MCF 10A (cell line): ENCODE measurements at places on chromosomes 16 and 17. TPM values are rescaled to one million over a fixed set of nuclear protein-coding genes. Genes with fewer than 3 reads are reported as not detected.

Gene SLC5A10
- total RNA-seq: 0.15 and 0.16 TPM in 2 replicates

Gene SLFN11
- total RNA-seq: not detected in 2 replicates

Gene DOC2B
- not detected in 2 replicates for total RNA-seq

Gene GLG1
- 99.1 and 132 TPM in 2 replicates for total RNA-seq

Gene COTL1
- total RNA-seq: 151 and 269 TPM in 2 replicates

Gene PRAC1
- not detected in 2 replicates for total RNA-seq

Gene TMC5
- 0.10 and 0.16 TPM in 2 replicates for total RNA-seq

Gene CCL15
- total RNA-seq: not detected in 2 replicates

DNA sequence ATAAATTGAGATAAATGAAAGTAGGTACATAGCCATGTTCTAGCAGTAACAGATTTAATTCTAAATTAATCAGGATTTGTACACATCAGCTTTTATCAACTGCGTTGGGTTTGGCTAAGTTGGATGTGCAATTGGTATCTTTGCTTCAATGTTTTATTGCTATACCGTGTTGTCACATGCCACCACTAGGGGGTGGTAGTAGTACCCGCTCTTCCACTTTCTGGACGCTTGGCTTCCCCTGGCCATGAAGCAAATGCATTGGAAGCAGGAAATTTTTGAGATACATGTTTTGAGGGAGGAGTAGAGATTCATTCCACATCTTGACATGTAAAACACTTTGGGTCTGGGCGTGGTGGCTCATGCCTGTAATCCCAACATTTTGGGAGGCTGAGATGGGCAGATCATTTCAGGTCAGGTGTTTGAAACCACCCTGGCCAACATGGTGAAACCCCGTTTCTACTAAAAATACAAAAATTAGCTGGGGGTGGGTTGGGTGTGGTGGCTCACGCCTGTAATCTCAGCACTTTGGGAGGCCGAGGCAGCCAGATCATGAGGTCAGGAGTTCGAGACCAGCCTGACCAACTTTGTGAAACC is 58.6 kb downstream of the EMP2 start:
- H3K27ac ChIP-seq: no peak overlapping the region
- peak; percentile 79 for DNase-seq
- H3K27me3 ChIP-seq: no peaks in the 10 kb centered on the region

DNA sequence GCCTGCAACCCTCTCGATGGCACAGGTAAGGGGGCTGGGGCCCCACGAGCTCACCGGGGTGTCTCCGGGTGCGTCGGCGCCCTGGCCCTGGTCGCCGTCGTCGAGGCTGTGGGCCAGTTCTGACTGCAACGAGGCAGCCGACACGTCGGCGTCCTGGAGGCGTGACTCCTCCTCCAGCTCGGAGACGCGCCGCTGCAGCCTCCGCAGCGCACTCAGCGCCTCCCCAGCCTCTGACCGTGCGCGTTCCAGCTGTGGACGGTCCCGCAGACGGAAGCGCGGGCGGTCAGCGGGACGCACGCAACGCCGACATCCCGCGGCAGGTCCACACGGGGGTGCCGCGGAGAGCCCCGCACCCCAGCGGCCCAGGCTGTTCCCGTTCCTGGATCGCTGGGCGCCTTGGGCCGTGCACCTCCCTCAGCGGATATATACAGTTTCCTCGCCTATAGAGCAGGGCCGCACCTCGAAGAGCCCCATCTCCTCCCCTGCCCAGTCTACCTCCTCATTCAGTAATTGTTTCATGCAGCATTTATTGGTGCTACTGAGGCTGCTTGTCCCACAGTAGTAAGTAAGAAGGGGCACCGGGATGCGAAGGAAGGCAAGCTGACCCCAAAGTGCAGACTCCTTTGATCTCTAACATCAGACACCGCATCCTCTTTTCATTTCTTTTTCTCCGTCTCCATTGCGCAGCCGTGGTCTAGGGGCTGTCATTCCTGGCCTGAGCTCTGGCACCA is 5.8 kb downstream of the THOC6 start:
- DNase-seq: no peak
- H3K4me3 ChIP-seq: no peak overlapping the region
- peaks cover 26% of the 10 kb centered on the region for H3K27me3 ChIP-seq
- H3K4me1 ChIP-seq: no peaks in the 10 kb centered on the region
- peaks cover 26% of the 10 kb centered on the region for H3K36me3 ChIP-seq
- H3K27ac ChIP-seq: no peak overlapping the region

- H3K27me3 ChIP-seq: no peaks in the 10 kb centered on the region
- H3K4me1 ChIP-seq: peaks cover 10% of the 10 kb centered on the region
- peaks cover 10% of the 10 kb centered on the region for H3K36me3 ChIP-seq
- H3K27ac ChIP-seq: no peak overlapping the region
- peak; percentile 80 for DNase-seq
Observed at GRCh38 chr17:55717898-55718735, 4.5 kb downstream of the TMEM100 start.

- no peak for DNase-seq
- no peaks in the 10 kb centered on the region for H3K4me1 ChIP-seq
Observed at GRCh38 chr17:83180264-83180995, 101.0 kb downstream of the METRNL start.

DNA sequence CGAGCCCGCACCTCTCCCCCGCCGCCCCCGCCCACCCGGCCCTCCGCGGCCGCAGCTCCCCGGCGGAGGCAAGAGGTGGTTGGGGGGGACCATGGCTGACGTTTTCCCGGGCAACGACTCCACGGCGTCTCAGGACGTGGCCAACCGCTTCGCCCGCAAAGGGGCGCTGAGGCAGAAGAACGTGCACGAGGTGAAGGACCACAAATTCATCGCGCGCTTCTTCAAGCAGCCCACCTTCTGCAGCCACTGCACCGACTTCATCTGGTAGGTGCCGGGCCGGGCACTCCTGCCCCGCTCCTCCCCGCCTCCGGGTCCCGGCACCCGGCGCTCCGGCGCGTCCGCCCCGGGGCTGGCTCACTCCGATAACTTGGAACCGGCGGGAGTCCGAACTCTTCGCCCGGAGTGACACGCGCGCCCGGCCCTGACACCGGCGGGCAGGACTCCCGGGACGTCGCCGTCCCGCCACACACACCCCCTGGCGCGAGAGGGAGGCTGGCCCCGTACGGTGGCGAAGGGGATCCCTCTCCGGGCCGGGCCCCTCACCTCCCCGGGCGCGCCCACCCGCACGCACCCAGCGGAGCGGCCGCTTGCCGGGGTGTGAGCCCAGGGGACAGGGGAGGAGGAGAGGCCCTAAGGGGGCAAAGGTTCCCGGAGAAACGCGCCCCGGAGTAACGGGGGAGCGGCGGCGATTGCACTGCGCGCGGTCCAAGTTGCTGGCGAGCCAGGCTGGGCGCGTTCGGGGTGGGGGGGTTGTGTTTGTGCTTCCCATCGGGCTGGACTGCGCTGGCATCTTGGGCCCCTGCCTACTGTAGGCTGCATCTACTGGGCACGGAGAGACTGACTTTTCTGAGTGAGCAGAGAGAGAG is 581 bp downstream of the PRKCA start:
- H3K36me3 ChIP-seq: no peaks in the 10 kb centered on the region
- H3K27me3 ChIP-seq: no peaks in the 10 kb centered on the region
- DNase-seq: peak; percentile 64
- H3K27ac ChIP-seq: peak overlapping the region; percentile 97
- H3K4me1 ChIP-seq: peaks cover 35% of the 10 kb centered on the region

GRCh38 chr16:1413684-1414531 is 596 bp downstream of the UNKL start:
- H3K4me1 ChIP-seq: no peaks in the 10 kb centered on the region
- no peak overlapping the region for H3K27ac ChIP-seq

DNA sequence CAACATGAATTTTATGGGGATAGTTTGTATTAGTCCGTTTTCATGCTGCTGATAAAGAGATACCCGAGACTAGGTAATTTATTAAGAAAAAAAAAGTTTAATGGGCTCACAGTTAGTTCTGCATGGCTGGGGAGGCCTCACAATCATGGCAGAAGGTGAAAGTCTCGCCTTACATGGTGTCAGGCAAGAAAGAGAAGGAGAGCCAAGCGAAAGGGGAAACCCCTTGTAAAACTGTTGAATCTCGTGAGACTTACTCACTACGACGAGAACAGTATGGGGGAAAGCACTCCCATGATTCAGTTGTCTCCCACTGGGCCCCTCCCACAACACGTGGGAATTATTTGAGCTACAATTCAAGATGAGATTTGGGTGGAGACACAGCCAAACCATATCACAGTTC is 181.5 kb downstream of the PRKCA start:
- no peaks in the 10 kb centered on the region for H3K27me3 ChIP-seq
- no peak overlapping the region for H3K4me3 ChIP-seq
- no peaks in the 10 kb centered on the region for H3K4me1 ChIP-seq
- no peak overlapping the region for H3K27ac ChIP-seq

GRCh38 chr17:66807182-66807581 is 27.7 kb upstream of the CACNG5 start:
- no peaks in the 10 kb centered on the region for H3K36me3 ChIP-seq
- no peak for DNase-seq
- peaks cover under 1% of the 10 kb centered on the region for H3K27me3 ChIP-seq
- no peak overlapping the region for H3K4me3 ChIP-seq
- no peaks in the 10 kb centered on the region for H3K4me1 ChIP-seq

DNA sequence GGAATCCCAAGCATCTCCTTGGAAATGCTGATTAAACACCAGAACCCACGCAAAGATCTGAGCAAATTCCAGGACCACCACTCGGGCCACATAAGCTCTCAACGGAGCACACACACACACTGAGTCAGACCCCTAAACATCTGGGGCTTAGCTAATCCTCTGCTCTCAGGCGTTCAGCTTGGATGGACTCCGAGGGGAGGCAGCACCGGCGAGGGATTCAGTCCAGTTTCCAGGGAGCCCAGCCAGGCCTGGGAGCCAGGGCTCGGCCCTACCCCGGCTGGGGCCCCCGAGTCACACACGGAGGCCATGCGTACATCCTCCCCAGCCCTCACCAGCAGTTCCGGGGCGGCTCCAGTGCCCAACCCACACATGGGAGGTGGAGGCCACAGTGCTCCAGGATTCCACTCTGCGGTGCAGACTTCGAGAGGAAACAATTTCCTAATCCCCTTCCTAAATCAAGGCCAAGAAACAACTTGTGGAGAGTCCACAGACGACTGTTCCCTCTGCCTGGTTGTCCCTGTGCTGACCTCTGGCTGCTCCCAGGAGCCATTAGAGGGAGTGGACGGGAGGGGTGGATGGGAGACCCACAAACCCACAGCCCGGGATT is 70.5 kb downstream of the GAS7 start:
- H3K4me1 ChIP-seq: no peaks in the 10 kb centered on the region
- DNase-seq: no peak
- no peaks in the 10 kb centered on the region for H3K27me3 ChIP-seq

- H3K4me1 ChIP-seq: peaks cover 30% of the 10 kb centered on the region
- no peaks in the 10 kb centered on the region for H3K27me3 ChIP-seq
- H3K36me3 ChIP-seq: peaks cover 6% of the 10 kb centered on the region
- H3K4me3 ChIP-seq: peak within 1 kb of the TSS; percentile 100
- peak within 1 kb of the TSS; percentile 96 for H3K27ac ChIP-seq
Observed at GRCh38 chr16:56988948-56989945, at the start of gene NLRC5. NLRC5 (plus strand) TSS chr16:56989557; CDS start chr16:57020713, 31,156 bp downstream.

DNA sequence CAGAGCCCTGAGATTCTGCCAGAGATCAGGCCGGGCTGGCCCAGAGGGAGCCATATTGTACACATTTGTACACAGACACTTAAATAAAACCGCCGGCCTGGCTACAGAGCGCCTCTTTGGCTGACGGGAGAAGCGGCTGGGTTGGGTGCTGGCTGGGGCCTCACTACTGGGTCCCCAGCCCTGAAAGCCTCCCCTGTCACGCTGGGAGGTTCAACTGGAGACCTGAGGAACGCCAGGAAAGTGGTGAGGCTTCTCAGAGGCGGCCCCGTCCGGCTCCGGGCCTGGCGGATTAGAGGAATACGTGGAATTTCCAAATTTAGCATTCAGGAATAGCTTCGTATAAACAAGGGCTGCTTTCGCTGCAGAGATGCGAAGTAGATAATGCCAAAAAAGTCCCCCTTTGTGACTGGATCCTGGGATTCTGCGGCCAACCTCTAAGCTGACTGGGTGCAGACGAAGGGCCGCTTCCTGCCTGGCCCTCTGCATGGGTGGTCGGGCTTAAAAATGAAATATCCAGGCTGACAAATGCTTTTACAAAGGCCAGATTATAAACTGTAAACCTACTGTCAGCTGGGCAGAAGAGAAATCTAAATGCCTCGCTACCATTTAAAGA is 252.4 kb downstream of the IRF8 start:
- H3K36me3 ChIP-seq: no peaks in the 10 kb centered on the region
- DNase-seq: no peak
- no peak overlapping the region for H3K27ac ChIP-seq
- peaks cover 92% of the 10 kb centered on the region for H3K27me3 ChIP-seq

- H3K36me3 ChIP-seq: peaks cover 43% of the 10 kb centered on the region
- no peak for DNase-seq
- H3K4me3 ChIP-seq: peak overlapping the region; percentile 82
- H3K4me1 ChIP-seq: peaks cover 6% of the 10 kb centered on the region
- peak overlapping the region; percentile 95 for H3K27ac ChIP-seq
- no peaks in the 10 kb centered on the region for H3K27me3 ChIP-seq
Observed at GRCh38 chr17:59107306-59107670, 608 bp upstream of the TRIM37 start.

DNA sequence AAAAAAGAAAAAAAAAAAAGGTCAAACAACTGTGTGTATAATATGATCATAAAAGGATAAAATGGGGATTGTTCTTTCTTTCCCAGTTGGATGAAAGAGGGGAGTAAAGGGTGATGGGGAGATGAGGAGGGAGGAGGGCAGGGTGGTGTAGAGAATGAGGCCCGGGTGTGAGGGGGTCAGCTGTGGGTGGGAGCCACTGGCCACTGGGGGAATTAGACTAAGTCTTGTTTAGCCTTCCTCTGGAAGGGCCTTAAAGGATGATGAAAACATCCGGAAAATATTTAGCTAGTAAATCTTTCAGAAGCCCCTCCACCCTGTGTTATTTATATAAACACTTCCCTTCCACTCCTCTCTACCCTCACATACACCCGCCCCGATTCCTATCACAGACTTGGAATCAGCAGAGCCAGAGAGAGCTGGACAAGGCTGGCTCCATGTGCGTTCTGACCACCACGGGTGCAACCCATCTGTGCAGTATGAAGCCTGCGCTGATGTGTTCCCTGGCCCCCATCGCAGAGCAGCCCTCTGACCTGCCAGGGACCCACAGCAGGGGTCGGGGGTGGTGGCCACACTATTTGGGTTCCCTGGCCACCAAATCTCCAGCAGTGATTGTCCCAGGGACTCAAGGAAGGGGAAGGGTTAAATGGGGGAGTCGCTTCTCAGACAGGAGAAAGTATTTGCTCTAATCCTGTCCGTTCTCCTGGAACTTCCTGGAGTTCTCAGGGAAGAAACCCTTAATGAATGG is 72.7 kb downstream of the GAS7 start:
- no peak overlapping the region for H3K27ac ChIP-seq
- no peaks in the 10 kb centered on the region for H3K27me3 ChIP-seq
